IPS DF 6.9 (cell line): ENCODE measurements at places on chromosomes 5 and 9.

- DNase-seq, result no peak
Observed at GRCh38 chr9:130239741-130240241, 25.8 kb upstream of the HMCN2 start.

GRCh38 chr9:98766586-98766985 is 29.8 kb downstream of the ANKS6 start:
- no peak for DNase-seq

- no peak for DNase-seq
Observed at GRCh38 chr9:107375651-107376369, 92.7 kb downstream of the RAD23B start.

- no peak for DNase-seq
Observed at GRCh38 chr5:112960315-112960714, 16.3 kb upstream of the DCP2 start.

DNA sequence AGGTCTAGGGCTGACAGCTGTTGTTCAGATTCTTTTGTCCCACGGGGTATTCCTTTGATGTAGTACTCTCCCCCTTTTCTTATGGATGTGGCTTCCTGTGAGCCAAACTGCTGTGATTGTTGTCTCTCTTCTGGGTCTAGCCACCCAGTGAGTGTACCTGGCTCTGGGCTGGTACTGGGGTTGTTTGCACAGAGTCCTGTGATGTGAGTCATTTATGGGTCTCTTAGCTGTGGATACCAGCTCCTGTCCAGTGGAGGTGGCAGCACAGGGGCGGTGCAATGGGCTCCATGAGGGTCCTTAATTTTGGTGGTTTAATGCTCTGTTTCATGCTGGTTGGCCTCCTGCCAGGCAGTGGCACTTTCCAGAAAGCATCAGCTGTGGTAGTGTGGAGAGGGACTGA is 161.3 kb downstream of the CAVIN4 start:
- no peak for DNase-seq

DNA sequence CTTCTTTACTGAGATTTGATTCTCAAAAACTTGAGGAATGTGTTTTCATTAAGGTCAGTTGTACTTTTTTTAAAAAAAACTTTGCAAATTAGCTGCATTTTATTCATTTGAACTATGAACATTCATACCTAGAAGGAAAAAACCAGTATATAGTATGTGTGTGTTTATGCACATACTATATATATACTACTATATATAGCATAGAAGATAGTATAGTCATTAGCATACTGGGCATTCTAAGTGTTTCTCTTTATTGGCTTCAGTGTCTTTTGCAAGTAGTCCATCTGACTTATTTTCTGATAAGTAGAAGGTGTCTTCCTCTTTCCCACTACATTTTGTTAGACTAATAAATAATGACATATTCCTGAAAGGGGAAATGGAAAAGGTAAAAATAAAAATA is 33.0 kb downstream of the ELOVL7 start:
- DNase-seq, result no peak

DNA sequence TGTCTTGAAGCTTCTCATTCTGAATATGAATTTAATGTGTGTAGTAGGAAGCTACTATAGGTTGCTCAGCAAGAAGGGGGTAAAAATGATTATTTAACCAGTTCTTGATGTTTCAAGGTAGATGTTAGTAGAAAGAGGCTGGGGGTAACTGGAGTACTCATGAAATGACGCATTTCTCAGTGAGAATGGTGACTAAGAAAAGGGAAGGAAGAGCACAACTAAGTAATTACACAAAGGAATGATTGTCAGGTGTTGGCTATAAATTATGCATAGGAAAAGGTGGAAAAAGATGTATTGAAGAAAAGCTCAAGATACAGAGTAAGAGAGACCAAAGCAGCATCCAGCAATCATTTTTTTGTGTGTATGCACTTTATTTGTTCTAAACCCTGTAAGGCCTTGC is 1.4 kb upstream of the PSIP1 start:
- no peak for DNase-seq

- peak; percentile 1 for DNase-seq
Observed at GRCh38 chr9:86246752-86247161, 12.7 kb downstream of the C9orf153 start.

DNA sequence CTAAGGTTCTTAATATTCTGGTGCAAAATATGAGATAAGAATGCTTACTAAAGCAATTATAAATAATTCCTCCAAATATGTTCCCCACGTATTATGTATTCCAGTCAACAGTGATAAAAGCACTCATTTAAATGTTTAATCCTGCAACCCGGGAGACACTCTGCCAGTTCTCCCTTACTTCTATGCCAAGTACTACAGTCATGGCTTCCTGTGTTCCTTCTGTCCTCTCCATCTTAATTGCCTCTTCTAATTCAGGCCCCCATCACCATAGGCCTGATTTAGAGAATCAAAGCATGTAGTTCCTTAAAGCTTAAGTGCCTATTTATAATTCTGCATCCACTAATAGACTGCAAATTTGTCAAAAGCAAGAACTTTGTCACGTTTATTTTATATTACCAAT is 474.8 kb downstream of the SEMA5A start:
- no peak for DNase-seq

DNA sequence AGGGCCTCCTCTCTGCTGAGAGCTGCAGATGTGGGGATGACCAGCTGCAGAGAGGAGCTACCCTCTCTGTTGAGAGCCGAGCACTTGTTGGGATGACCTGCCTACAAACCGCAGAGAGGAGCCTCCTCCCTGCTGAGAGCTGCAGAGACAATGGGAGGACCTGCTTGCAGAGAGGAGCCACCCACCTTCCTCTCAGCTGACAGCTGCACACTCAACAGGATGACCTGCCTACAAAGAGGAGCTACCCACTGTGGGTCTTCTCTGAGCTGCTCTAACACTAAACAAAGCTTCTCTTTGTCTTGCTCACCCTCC is 19.6 kb downstream of the TMEM38B start:
- no peak for DNase-seq

GRCh38 chr9:83665580-83666200 is 42.1 kb downstream of the UBQLN1 start:
- DNase-seq, result no peak

DNA sequence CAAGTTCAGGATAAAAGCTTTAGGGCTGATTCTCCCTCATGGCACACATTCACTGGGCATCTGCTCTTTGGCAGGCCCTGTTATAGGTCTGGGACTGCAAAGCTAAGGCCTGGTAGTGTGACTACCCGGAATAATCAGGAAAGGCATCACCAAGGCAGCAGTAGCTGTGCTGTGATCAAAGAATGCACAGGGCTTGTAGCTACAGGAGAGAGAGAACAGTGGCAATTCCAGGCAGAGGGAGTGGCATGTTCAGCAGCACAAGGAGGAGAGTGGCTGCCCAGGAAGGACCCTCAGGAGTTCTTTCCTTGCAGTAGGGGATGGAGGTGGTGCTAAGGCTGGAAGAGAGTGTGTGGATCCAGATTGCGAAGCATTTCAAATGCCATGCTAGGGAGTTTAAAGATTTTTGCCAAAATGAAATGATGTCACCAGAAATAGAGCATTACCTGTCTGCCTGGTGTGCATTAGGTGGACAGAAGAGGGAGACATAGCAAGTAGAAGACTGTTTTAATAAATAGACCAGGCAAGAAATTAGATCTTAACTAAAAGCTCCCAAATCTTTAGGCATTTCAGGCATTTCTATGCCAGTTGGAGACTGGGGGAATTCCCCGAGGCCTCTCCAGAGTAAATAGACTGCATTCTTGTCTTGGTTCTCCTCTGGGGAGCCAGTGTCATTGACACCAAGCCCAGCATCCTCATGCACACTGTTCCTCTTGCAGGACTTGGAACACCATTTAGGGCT is 69.1 kb downstream of the GPR21 start:
- DNase-seq, result no peak

DNA sequence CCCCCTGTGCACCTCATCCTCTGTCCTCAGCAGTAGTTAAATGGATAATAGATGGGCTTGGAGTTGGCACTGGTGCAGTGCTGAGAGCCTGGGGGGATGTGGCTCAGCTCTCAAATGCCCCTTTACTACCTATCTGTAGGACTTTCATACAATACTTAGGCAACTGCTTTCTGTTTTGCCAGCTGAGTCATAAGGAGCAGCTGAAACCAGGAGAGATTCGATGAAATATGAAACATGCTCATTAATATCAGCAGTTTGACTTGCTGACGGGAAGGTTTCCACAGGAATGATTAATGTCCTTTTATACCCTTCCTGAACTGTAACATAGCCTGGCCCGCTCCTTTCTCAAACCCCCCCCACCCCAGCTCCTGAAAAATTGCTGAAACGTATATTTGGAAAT is 142.6 kb downstream of the SAXO1 start:
- no peak for DNase-seq

DNA sequence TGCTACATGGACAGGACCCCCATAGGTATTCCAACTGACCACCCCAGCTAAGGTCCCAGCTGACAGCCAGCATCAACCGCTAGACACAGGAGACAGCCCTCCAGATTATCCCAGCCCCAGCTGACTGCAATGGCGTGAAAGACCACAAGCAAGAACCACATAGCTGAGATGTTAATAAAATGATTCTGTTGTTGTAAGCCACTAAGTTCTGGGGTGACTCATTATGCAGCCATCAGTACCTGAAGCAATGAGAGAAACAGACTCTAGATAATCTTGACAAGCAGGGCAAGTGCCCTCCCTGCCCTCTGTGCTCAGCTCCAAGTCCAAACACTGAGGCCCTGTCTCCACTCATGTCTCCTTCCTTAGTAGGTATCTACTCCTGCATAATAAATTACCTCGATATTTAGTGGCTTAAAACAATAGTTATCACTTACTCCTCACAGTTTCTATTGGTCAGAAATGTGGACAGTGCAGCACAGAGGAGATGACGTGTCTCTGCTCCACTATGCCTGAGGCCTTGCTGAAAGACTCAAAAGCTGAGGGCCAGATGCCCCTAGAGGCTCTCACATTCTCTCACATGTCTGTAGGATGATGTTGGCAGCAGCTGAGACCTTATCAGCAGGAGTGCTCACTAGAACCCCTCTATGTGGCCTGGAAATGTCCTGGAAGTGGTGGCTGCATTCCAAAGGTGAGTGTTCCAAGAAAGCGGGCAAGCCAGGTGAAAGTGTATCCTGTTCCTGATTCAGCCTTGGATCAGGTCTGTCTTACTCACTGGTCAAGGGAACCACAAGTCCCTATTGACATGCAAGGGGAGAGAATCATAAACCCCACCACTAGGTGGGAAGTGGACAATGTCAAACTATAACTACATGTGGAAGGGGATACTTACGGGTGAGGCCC is 2.5 kb downstream of the MGAT1 start:
- no peak for DNase-seq
